ENCODE measurements at places on chromosomes 2 and 18.

DNA sequence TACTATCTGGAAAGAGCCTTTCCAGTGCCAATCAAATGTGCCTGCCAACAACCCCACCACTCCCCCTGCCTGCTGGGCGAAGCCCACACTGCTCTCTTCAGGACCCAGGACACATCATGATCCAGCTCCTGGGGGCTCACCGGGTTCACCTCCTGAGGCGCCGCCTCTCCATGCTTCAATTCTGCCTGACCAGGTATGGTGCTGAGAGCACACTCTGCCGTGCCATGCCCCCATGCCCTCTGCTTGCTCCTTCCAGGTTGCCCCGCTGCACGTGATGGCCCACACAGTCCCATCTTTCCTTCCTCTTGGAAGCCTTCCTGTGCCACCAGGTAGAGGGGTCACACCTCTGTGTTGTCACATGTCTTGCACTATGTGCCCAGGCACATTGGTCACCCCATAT lies 47.5 kb downstream of the ASB18 start:
- no peak for DNase-seq

GRCh38 chr2:41735006-41735405 lies 312.8 kb upstream of the PKDCC start:
- no peak for DNase-seq

- no peak for DNase-seq
These were observed 44.8 kb downstream of the ADCY3 start for GRCh38 chr2:24875272-24875671.

DNA sequence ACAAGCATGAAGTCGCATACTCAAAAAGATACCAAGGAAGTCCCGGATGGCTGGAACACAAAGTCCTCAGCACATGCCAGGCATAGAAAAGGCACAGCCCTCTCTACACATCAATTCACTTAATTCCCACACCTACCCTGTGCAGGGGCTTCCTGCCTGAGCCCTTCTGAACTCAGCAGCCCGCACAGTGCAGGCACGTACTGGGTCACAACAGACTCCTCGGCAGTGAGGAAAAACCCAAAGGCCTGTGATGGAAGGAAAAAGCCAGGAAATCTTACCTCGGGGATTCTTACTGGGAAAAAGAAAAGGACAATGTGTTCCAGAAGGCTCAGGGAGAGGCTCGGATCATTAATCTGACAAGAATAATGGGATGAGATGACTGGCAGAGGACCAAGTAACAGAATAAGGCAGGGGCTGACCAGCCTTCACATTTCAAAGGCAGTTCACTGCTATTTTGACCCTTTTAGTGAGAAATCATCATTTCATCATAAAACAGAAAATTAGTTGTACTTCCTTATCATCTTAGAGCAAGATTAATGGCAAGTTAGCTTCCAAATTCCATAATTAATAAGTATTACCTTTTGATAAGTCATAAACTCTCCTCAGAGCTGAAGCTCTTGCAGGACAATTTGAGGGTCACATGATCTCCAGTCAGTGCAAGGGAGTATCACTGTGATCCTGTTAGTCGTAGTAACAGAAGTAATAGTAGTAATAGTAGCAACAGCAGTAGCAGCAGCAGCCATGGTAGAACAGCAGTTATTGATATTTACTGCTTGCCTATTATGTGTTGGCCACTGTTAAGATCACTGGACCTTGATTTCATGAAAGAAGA lies 87.4 kb downstream of the STK39 start:
- no peak for DNase-seq

DNA sequence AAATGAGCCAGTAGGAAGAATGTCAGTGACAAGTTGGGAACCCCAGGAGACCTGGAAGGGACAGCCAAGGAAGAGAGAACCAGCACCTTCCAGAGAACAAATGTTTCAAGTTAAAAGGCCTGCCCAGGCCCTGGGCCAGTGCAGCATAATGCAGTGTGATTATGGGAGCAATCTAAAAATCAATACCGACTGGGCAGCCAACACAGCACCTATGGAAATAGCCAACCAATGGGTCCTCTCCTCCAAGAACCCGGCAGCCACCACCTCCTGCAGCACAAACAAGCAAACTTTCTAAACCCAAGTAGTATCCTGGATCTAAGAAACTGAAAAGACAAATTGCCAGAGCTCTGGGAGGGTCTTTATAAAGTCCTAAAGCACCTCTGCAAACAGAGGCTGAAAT lies 71.7 kb downstream of the CLHC1 start:
- DNase-seq, result peak; percentile 64

GRCh38 chr2:235312571-235312970 lies 181.3 kb upstream of the AGAP1 start:
- no peak for DNase-seq

DNA sequence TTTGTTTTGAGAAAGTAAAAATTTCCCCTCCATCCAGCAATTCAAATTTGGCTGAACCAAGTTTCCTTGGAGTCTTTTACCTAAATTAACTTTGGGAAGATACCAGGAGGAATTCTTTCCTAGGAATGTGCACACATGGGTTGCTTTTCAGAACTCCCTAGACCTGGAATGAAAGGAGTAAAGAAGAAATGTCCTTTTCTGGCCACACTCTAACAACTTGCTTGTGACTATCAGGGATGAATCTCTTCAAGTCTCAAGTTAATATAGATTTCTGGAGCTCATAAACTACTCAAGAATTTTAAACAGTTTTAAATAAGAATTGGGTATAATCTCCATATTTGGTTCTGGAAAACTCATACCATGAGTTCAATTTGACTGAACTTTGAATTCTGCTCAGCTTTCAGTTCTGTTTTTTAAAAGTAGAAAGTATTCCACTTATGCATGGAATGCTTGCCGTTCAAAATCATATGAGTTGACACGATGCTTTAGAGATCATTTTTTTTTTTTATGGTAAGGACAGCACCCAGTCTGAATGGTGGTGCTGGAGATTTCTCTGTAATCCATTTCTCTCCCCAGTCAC lies 7.7 kb downstream of the RASGRP3 start:
- no peak for DNase-seq

GRCh38 chr2:178479758-178480226 lies 465 bp upstream of the PLEKHA3 start:
- no peak for DNase-seq

GRCh38 chr2:201953880-201954279 lies 79.8 kb upstream of the FZD7 start:
- DNase-seq, result no peak

- no peak for DNase-seq
These were observed 161.2 kb downstream of the SEPTIN10 start for GRCh38 chr2:109452318-109453305.

DNA sequence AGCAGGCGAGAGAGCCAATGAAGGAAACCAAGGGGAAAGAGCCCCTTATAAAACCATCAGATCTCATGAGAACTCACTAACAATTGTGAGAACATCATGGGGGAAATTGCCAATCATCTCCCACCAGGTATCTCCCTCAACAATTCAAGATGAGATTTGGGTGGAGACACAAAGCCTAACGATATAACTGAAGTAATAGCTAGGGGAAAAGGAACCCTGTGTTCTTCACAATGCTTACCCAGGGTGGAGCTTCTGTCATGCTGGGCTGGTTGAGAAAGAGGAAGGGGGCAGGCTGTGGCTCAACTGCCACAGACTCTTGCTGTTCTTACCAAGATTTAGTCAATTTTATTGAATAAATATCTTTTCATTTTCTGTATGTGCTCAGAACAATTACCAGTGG lies 392.1 kb upstream of the HS6ST1 start:
- DNase-seq, result no peak

GRCh38 chr2:112813280-112813966 lies 23.2 kb downstream of the IL1B start:
- no peak for DNase-seq

- DNase-seq, result peak; percentile 57
These were observed 2.1 kb downstream of the DPYSL5 start for GRCh38 chr2:26850000-26850431.

DNA sequence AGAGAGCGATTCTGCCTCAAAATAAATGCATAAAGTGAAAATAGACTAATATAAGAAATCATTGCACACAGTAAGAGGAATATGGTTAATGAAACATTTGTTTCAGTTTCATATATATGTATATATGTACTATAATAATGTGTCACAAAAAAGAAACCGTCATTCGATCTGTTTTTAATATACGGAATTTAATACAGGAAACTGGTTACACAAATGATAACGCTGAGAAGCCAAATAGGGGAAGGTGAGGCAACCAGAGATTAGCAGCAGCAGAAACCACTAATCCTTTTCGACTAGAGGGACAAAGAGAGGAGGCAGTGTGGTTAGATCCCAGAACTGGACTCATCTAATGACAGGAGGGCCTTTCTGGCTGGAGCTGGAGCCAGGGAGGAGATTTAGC lies 64.2 kb upstream of the GREB1L start:
- DNase-seq, result no peak

GRCh38 chr2:160471950-160472349 lies 21.7 kb downstream of the RBMS1 start:
- DNase-seq, result no peak

GRCh38 chr2:225479386-225479785 lies 79.9 kb downstream of the NYAP2 start:
- DNase-seq, result no peak

DNA sequence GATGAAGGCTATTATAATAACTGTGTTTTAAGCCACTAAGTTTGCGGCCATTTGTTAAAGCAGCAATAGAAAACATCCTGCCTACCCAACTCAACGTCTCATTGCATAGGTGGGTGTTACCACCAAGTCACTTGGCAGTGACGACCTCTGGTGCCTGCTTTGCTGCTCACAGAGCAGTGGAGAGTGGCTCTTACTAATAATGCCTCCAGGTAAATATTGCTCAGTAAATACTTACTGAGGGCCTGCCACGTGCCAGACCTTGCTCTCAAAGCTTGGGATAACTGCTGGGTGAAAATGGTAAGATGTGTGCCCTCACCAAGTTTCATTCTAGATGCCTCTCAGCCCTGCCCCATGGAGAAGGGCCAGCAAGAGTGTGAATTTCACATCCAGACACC lies 27.7 kb downstream of the ITGA6 start:
- no peak for DNase-seq

- DNase-seq, result no peak
These were observed 591.7 kb downstream of the BCL11A start for GRCh38 chr2:59961746-59962145.

DNA sequence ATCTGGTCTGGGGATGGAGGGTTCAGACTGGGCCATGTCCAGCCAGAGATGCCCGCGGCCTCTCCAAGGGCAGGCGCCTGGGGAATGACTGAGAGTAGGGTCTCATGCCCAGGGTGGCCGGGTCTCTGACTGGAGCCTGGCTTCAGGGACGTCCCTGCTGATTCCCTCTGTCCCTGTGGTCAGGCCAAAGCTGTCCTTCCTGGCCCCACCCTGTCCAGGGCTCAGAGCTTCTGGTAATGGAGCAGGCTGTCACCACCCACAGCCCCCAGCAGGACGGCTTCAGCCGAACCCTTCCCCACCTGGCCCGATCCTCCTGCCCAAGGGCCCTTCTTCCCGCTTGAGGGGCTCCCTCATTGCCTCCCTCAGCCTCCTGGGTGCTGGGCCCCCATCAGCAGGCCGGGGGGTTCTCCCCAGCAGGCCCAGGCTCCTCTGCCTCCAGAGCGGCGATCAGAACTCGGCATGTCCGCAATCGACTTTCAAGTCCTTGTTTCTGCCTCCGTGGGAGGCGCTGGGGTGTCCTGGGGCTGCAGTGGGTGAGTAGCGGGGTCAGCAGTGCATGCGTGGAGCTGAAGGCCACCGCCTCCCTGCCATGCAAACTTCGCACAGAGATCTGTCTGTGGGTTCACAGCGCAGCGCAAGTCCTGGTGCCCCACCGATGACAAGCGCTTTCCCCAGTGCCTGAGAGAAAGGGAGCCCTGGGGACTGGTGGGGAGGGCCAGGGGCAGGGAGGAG lies 18.3 kb downstream of the RAMP1 start:
- DNase-seq, result no peak

- DNase-seq, result no peak
These were observed 36.1 kb downstream of the DHRS9 start for GRCh38 chr2:169105476-169105875.

GRCh38 chr18:25535495-25535894 lies 183.5 kb upstream of the ZNF521 start:
- no peak for DNase-seq

DNA sequence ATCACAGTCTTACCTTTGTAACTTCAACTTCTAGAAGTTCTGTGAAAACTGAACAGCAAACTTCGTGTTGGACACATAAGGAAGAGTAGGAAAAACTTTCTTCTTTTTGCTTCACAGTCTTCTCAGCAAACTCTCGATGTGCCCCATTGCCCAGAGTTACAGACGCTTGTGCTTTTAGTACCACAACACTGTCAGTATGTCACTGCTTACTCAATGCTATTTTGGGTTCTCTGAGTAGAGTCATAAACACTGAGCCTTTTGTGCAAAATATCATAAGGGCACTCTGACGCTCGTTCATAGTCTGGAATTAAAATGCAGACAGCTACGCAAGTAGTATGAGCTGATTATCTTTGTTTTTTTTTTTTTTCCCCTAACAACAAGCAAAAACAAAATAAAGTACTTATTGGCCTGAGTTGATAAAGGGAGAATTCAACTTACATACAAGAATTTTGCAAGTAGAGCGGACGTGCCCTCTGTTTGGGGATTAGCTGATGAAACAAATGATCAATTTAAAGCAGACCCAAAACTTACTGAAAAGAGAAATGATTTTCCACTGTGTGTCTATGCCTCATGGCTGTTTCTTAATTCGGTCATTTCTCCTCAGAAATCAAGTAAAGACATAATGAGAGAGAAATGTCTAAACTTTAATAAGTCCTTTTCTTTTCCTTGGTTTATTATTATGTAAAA lies at the start of gene CDH19:
CDH19 (minus strand) TSS at position 150 of the 687 bp plus-strand sequence. CDS start 31,886 bp downstream, outside the sequence.
- DNase-seq, result no peak

GRCh38 chr2:61789807-61790602 lies 63.9 kb downstream of the FAM161A start:
- DNase-seq, result no peak

- peak; percentile 94 for DNase-seq
These were observed 1913.1 kb upstream of the PIK3C3 start for GRCh38 chr18:40041951-40042350.
